Breast epithelium (tissue), 4 donors: ENCODE measurements at places on chromosomes 2 and 18.
A peak's percentile ranks its signal among the peaks of the same experiment; 100 is the strongest.

- no peak for DNase-seq
Observed at GRCh38 chr2:240720686-240721595, 29.3 kb downstream of the AQP12A start.

GRCh38 chr2:14288016-14288415, 344.5 kb upstream of the LRATD1 start:
- DNase-seq: peak; percentile 75

GRCh38 chr2:26668856-26669750, 23.4 kb upstream of the KCNK3 start:
- DNase-seq: no peak

GRCh38 chr2:199936554-199936953, 18.7 kb downstream of the TYW5 start:
- no peak for DNase-seq

DNA sequence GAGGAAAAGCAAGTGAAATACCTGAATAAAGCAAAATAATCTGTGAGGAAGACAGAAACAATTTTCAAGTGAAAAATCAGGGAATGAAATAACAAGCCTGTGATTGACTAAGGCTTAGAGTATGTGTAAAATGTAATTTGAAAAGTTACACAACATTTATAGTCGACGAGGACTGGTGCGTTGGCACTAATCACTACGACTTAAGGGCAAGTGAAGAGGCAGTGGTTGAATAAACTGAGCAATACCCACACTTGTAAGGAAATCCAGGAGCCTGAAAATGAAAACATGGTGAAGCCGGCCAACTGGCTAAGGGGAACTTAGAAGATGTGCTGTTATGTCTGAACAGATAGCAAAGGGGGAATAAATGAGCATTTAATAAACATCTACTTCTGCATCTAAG, 13.4 kb downstream of the DOK1 start:
- no peak for DNase-seq

DNA sequence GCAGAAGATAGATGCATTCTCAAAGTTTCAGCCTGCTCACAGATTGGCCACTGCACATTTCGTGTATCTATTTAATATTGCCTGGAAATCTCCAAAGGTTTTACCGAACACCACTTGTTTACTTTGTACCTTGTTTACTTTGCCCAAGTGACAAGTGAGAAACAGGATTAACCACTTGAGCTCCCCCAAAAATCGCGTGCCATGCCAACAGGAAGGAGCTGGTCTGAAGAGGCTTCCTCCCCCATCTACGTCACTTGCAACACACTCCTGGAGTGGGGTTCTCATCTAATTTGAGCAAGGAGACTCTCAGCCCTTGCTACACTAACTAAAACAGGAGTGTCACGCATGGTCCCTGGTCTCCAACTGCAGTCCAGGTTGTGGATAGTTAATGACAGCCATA, 212.5 kb upstream of the TMEM200C start:
- DNase-seq: no peak

DNA sequence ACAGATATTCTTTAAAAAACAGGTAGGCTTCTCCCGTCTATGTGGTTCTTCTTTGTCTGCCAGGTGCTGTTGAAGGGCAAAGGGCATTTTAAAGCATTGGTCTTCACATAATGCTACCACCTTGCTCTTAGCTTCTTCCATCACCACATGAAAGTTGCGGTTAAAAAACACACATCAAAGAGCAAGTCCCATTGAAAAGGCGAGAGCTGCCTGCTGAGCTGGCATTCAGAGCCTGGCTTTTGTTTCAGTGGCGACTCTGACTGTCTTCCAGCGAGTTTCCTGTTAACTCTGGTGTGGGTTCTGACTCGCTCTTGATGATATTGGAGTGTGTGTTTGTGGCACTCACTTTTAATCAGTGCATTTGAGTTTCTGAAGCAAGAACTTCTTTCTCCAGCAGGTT, 624.9 kb upstream of the FANCL start:
- no peak for DNase-seq

DNA sequence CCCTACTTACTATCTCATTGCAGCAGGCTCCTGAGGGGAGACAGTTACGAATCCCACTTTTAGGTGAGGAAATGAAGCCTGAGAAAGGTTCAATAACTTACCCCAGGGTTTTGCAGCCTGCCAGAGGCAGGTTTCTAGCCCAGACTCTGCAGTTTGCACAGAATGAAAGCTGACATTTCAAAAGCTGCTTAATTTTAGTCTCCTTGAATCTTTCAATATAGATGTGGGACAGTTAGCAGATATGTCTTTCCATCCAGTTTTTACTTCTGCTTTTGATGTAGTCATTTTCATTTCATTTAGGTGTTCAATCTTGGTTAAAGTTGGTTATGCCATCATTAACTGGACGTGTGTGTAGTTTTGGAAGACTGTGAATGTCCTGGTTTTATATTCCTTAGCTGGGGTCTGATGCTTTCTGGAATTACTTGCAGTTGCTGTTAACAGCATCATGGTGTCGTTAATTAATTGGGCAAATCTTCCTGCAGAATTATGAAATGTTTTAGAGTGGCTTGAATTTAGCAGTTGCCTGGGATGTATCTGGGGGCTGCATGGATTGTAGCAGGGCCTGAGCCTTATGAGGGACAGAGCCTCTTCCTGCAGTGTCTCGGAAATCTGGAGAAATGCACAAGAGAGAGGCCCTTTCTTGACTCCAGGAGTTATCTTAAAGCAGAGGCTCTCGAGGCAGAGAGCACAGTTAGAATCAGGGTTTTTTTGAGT, 100.8 kb downstream of the ZNF532 start:
- no peak for DNase-seq

- no peak for DNase-seq
Observed at GRCh38 chr2:235911633-235912233, 256.5 kb downstream of the GBX2 start.

- no peak for DNase-seq
Observed at GRCh38 chr2:119694845-119695521, 16.0 kb downstream of the TMEM177 start.

GRCh38 chr2:69801745-69802290, 27.6 kb upstream of the GMCL1 start:
- no peak for DNase-seq

GRCh38 chr2:158637357-158637756, 157.8 kb upstream of the DAPL1 start:
- no peak for DNase-seq

DNA sequence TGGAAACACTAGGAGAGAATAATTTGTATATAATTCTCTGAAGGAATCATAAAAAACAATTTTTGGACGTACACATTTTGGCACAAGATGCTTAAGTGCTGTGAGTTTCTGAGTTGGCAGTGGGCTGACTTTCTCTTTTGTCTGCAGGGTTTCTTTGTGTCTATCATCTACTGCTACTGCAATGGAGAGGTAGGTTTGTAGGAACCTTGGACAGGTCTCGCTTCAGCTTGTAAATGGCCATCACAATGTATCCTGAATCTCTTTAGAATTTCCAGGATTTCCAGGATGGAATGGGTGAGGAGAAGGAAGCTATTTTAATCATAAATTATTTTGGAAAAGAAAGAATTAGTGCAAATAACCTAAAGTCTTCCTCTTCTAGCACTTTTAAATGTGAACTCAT, 83.9 kb downstream of the PTH2R start:
- DNase-seq: no peak

DNA sequence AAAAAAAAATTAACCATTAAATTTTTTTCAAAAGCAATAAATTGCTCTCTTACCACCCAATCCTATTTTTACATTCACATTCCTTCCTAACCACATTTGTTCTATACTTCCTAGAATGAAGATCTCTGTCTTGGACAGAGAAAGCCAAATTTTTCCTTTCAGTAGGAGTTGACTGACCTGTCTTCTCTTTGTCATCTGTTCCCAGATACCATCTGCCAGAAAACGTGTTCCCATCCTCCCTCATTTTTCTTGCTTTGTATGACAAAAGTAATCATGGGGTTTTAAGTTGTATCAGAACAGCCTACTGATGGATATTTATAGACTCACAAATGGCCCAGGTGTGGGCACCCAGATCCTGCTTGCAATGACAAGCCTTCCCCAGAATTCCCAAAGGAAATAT, 182.1 kb downstream of the CYP26B1 start:
- DNase-seq: no peak

DNA sequence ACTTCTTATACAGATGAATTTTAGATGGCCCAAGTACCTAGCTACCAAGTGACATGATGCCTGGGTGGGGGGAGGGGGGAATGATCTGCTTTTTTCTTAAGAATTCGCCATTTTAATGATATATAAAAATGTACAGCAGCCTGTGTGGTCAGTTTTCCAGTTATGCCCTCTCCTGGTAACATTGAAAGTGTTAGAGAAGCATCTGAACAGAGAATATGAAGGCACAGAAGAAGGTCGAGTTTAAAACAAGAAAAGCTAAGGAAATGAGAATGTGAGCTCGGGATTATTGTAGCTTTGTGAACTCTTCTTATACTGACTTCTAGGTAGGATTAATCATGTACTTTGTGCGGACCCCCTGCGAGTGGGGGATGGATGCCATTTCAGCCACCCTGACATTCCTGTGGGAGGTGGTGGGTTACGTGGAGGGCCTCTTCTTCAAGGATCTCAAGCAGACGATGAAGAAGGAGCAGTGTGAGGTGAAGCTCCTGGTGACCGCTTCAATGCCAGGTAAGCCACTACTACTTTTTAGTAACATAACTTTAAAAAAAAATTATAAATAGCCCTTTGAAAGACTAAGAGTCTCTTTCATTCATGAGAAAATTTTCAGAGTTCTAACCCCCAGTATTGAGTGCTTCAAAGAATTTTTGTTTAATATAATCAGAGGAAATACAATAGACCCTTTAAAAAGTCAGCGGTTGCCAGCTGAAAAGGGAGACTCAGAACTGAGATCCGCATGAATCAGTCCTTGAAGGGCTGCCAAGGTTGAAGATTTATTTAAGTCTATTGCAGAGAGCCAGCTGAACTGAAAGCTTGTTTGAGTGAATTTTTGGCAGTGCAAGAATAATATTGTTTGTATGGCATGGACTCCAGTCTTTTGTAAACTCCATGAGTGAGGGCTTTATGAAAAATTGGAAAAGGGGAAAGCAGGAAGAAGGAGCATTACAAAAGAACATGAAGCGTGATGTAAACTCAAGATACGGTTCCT, 68.6 kb upstream of the RPE start:
- DNase-seq: no peak

GRCh38 chr2:48707466-48707865, 48.1 kb downstream of the LHCGR start:
- no peak for DNase-seq

- no peak for DNase-seq
Observed at GRCh38 chr18:76580288-76580962, 85.4 kb upstream of the ZNF516 start.

DNA sequence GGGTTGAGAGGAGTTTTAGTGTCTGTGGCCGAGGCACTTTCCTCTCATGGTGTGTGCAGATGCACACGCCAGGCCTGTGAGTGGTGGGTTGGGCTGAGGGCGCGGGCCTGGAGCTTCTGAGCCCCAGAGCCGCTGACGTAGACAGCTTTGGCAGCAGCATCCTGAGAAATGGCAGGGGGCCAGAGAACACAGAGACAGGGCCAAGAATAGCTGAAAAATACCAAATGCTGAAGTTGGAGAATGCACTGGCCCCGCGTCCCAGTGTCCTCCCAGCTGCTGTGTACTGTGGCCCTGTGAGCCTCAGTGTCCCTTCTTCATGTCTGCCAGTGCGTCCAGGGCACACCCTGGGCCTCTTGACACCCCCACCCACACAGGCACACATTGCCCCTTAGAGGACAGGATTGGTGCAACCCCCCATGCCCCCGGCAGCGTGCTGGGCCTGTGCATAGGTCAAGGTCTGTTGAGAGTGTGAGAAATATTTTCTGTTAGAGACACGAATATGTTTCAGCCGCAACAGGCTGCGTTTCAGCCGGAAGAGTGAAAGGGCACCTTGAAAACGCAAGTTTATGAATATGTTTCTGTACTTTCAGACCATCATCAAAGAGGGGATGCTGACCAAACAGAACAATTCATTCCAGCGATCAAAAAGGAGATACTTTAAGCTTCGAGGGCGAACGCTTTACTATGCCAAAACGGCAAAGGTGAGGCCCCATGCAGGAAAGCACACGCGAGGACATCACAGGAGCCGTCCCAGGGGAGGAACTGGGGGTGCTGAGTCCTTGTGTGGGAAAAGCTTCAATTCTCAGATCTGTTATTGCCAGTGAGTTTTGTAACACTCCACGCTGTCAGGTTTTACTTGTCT, 33.6 kb downstream of the DGKD start:
- DNase-seq: peak; percentile 75

GRCh38 chr2:189076572-189076971, 102.4 kb downstream of the COL3A1 start:
- no peak for DNase-seq

DNA sequence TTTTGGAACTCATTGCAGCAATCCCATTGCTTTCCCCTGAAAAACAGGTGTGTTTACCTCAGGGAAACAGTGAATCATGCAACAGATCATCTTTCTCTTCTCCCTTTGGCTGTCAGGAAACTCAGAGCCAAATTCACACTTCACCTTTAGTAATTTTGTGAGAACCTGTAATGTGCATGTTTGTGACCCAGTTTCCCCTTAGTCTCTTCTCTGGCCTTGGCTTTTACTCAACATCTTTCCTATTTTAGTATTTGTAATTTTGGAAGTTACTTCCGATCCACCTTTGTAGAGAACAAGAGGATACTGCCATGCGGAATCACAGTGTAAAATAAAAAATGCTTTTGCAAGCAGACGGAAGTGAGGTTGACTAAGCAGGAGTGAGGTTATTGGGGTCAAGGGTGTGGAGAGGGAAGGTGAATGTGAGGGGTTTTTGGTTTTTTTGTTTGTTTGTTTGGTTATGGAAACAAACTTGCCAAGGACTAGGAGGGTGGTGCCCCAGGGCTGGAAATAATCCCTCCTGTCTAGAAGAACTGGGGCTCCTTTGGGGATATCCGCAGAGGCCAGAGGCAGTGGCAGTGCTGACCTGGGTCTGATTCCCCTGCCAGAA, 14.0 kb downstream of the ASPRV1 start:
- DNase-seq: no peak

DNA sequence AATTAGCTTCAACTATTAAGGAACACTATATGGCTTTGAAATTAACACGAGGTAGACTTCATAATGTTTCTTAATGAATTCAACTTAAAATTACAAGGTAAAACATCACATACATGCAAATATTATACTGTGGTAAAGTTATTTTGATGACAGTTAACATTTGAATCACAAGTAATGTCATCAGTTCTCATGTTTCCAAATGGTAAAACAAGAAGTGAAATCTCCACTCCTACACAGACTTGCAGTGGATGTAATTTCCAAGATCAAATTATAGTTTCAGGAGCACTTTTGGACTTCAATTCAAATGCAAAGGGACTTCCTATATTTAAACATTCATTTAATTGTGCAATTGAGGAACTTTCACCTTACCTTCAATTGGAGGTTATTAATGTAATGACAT, 39.1 kb downstream of the C18orf54 start:
- DNase-seq: no peak
